Activated T-helper 2 cell treated with anti-CD3 and anti-CD28 coated beads, Interferon-gamma antibody, Interleukin-2, Interleukin-4, amounts not matched to agents 10 μg/mL and 5 μg/mL and 100 μg/mL, durations not matched to agents 14 hours and 24 hours and 36 hours (primary cell): ENCODE measurements at places on chromosomes 12 and 14. TPM values are rescaled to one million over a fixed set of nuclear protein-coding genes. Genes with fewer than 3 reads are reported as not detected.

Gene IL26
- total RNA-seq: 0.27 and 0.30 TPM in 2 replicates

GRCh38 chr12:12379831-12380730 lies 23.2 kb downstream of the BORCS5 start:
- DNase-seq: no peak

GRCh38 chr14:23478109-23478759 lies 8.7 kb downstream of the NGDN start:
- peak; percentile 48 for DNase-seq

Gene INSM2
- not detected in 2 replicates for total RNA-seq

DNA sequence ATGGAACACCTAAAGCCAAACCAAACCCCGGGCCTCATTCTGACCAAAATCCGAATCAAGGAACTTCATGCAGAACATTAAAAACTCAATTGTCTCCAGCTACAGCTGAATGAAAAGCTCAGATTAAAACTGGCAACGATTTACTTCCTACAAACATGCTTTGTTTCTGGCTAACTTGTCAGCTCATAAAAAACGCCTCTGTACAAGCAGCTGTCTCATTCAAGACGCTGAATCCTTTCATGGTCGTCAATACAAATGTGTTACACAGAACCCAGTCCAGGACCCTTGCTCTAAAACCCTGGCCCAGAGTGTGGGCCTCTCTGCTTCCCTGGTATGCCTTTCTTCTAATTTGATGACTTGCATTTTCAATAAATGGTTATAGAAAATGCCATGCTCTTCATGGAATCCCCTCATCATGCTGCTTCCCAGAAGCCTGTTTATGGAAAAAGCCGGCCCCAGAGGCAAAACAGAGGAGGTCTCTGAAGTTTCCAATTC lies 183.1 kb downstream of the PHLDA1 start:
- no peak for DNase-seq

GRCh38 chr12:6963791-6964413 lies 6.6 kb downstream of the PHB2 start:
- no peak for DNase-seq

DNA sequence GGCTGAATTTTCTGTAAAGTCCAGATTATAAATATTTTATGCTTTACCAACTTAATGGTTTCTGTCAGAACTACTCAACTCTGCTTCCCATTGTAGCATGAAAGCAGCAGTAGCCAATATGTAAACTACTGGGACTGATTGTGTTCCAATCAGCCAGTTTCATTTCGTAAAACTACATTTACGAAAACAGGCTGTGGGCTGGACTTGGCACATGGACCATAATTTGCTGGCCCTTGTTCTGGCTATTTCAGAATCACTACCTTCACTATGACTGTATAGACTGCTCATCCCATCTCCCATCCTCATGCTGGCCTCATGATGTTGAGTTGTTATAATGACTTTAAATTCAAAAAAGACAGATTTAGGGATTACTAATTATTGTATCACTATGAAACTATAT lies 38.7 kb downstream of the FAR2 start:
- DNase-seq: no peak

DNA sequence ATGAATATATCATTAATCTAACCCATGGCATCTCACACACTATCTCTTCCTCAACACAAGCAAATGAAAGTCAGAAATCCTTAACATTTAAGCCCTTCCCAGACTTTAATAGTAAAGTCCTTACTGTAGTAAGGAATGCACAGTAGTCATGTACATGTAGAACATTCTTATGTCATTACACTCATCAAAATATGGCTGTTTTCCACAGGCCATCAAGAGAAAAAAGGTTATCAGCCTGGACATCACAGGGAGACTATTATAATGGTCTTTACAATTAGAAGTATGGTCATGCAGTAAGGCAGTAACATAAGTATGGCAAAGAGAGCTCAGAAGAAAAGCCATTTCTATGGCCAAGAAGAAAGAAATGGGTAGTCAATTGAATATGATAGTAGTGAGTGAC lies 121.2 kb downstream of the SLC6A15 start:
- no peak for DNase-seq

Gene PLEKHD1
- 0.09 TPM in 1 of 2 replicates, not detected in the other for total RNA-seq

GRCh38 chr14:31257244-31257553 lies 49.6 kb upstream of the HECTD1 start:
- DNase-seq: no peak

Gene GPR84
- 1.8 and 2.3 TPM in 2 replicates for total RNA-seq

DNA sequence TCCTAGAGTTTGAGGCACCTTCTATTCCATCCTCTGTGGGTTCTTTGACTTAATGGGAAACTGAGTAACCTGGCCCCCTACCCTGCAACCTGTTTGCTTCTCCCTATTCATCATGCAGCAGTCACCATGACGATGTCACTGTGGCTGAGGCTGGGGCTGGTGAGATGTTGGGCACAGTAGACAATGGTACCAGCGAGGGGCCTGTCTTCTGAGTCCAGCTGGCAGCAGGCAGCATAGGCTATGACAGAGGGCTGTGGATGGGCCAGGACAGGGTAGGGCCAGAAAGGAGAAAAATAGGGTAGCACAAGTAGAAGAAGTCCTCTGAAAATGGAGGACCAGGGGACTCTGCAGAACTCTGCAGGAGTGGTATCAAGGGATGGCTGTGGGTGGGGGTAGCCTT lies 2.0 kb downstream of the CIROP start:
- no peak for DNase-seq

DNA sequence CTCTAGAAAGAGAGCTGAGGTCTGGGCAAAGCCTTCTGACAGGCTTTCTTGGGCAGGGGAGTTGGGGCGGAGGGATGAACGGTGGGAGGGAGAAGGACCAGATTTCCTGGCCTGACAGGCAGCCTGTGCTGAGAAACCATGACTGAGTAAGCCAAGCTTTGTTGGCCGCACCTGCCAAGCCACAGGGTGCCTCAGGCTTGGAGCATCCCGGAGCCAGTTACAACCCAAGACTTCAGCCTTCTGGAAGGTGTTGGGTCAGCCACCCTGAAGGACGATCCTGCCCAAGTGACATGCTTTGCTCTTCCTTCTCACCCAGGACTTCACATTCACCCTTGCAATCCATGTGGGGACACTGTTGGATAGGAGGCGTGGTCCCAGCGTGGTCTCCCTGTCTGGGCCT lies 21.0 kb upstream of the AQP2 start:
- DNase-seq: no peak
